CD4-positive, alpha-beta T cell (primary cell): ENCODE measurements at places on chromosomes 11 and 22.

DNA sequence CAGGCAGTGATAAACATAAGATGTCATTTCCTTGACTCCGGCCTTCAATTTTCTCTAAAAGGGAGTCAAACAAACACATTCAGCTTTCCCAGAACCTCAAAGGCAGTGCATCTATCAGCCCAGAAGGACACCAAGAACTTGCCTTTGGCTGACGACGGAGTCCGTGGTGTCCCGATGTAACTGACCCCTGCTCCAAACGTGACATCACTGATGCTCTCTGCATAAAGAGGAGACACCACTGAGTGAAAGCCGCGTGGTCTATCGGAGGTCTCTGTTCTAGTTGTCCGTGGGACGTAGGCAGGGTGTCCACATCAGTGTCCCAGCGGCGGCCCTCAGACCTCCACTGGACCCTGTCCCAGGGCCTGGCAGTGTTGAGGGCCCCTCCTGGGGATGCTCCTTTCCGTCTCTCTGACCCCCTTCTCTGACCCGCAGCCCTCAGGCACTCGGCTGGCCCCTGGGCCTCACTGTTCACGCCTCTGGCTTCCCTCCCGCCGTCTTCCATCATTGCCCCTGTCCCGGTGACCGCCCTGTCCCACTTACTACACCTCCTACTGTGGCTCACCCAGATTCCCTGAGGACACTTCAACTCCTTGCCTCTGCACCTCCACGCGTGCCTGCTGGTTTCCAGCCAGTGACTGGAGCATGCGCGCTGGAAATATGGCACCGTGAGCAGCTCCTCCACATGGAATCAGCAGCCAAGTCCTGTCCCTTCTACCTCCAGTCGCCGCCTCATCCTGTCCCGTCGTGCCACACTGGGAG is 70.4 kb downstream of the NCAPD3 start:
- DNase-seq, result no peak
- H3K36me3 ChIP-seq, result peaks cover 54% of the 10 kb centered on the region
- H3K27me3 ChIP-seq, result no peaks in the 10 kb centered on the region
- no peaks in the 10 kb centered on the region for H3K4me1 ChIP-seq

DNA sequence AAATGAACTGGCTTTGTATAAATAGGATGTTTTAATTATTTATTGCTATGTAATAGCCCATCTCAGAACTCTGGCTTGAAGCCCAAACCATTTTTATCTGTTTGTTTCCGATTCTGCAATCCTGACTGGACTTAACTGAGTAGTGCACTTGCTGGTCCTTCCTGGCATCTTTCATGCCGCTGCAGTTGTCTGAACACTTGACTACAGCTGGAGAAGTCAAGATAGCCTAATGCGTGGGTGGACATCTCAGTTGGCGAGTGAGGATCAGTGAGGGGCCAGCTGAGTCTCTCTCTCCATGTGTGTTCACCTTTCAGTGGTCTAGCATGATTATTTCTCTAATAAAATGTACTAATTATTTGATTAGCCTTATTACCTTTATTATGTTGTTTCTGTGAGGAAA is 105.8 kb downstream of the PRMT3 start:
- no peak for DNase-seq
- H3K36me3 ChIP-seq, result peaks cover 27% of the 10 kb centered on the region
- no peaks in the 10 kb centered on the region for H3K4me1 ChIP-seq
- H3K27ac ChIP-seq, result no peak overlapping the region
- no peak overlapping the region for H3K4me3 ChIP-seq

GRCh38 chr22:44620841-44621257 is 81.2 kb upstream of the PRR5 start:
- H3K36me3 ChIP-seq, result no peaks in the 10 kb centered on the region
- no peak overlapping the region for H3K27ac ChIP-seq
- H3K27me3 ChIP-seq, result no peaks in the 10 kb centered on the region
- H3K4me1 ChIP-seq, result peaks cover 44% of the 10 kb centered on the region

GRCh38 chr11:114154271-114155047 is 94.9 kb downstream of the ZBTB16 start:
- no peak for DNase-seq
- H3K27me3 ChIP-seq, result no peaks in the 10 kb centered on the region
- H3K4me1 ChIP-seq, result peaks cover 40% of the 10 kb centered on the region
- no peak overlapping the region for H3K4me3 ChIP-seq
- H3K27ac ChIP-seq, result no peak overlapping the region
